ENCODE measurements at places on chromosomes 5 and 9. TPM values are rescaled to one million over a fixed set of nuclear protein-coding genes. Genes with fewer than 3 reads are reported as not detected.

TMEFF1 gene
- polyA plus RNA-seq, result 0.55 TPM

CDX1 gene
- 0.09 TPM for polyA plus RNA-seq

CCL19 gene
- not detected for polyA plus RNA-seq

LHX3 gene
- polyA plus RNA-seq, result not detected

CREBRF gene
- polyA plus RNA-seq, result 9.1 TPM

DNA sequence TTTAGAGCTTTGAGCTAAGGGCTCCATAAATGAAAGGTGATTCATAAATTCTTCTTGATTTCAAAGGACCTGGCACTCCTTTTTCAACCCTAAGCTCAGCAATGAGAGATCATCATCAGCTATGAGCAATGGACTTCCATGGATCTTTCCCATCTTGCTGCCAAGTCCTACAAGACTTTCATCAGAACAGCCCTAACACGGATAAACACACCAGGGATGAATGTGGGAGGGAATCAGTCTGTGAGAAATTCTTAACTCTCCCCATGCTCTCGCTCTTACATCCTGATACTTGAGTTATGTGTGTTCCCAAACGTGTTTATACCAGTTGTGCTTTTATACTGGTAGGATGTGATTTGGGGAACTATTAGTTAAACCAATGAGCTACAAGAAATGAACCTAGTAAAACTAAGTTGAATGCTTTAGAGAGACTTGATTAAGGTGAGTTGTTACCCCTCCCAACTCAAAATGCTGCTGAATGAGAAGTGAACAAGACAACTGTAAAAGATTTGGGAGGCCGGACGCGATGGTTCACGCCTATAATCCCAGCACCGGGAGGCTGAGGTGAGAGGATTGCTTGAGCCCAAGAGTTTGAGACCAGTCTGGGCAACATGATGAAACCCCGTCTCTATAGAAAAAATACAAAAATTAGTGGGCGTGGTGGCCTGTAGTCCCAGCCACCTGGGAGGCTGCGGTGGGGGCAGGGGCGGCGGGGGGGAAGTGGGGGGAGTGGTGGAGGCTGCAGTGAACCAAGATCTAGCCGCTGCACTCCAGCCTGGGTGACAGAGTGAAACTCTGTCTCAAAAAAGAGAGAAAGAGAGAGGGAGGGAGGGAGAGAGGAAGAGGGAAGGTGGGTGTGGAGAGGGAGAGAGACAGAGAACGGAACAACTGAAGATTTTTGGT is 5.2 kb upstream of the RPL26L1 start:
- peak; percentile 64 for DNase-seq
- peaks cover 4% of the 10 kb centered on the region for H3K36me3 ChIP-seq
- H3K4me1 ChIP-seq, result peaks cover 16% of the 10 kb centered on the region
- no peaks in the 10 kb centered on the region for H3K27me3 ChIP-seq

GRCh38 chr5:125575891-125576505 is 829.6 kb upstream of the ZNF608 start:
- DNase-seq, result peak; percentile 49
- no peak overlapping the region for H3K27ac ChIP-seq
- H3K4me3 ChIP-seq, result no peak overlapping the region
- H3K27me3 ChIP-seq, result no peaks in the 10 kb centered on the region

DNA sequence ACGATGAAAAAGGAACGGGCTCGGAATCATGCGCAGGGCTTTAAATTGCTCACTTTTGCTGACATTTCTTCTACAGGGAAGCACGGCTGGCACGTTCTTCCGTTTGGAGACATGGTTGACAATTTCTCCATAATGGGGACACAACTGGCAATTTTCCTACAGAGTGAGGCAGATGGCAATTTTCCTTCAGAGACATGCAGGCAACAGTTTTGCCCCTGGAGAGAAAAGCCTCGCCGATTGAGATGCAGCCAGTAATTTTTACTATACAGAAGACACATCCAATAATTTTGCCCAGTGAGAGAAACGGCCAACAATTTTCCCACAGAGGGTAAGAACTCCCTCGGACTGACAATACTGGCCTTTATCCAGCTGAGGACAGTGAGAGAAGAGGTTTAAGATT is 90.9 kb upstream of the GPR151 start:
- DNase-seq, result no peak
- no peak overlapping the region for H3K4me3 ChIP-seq
- H3K36me3 ChIP-seq, result no peaks in the 10 kb centered on the region
- H3K27me3 ChIP-seq, result no peaks in the 10 kb centered on the region

GRCh38 chr5:172905346-172906140 is 53.7 kb upstream of the RPL26L1 start:
- no peak for DNase-seq
- peaks cover 1% of the 10 kb centered on the region for H3K36me3 ChIP-seq
- no peak overlapping the region for H3K4me3 ChIP-seq
- peak overlapping the region; percentile 95 for H3K27ac ChIP-seq

DNA sequence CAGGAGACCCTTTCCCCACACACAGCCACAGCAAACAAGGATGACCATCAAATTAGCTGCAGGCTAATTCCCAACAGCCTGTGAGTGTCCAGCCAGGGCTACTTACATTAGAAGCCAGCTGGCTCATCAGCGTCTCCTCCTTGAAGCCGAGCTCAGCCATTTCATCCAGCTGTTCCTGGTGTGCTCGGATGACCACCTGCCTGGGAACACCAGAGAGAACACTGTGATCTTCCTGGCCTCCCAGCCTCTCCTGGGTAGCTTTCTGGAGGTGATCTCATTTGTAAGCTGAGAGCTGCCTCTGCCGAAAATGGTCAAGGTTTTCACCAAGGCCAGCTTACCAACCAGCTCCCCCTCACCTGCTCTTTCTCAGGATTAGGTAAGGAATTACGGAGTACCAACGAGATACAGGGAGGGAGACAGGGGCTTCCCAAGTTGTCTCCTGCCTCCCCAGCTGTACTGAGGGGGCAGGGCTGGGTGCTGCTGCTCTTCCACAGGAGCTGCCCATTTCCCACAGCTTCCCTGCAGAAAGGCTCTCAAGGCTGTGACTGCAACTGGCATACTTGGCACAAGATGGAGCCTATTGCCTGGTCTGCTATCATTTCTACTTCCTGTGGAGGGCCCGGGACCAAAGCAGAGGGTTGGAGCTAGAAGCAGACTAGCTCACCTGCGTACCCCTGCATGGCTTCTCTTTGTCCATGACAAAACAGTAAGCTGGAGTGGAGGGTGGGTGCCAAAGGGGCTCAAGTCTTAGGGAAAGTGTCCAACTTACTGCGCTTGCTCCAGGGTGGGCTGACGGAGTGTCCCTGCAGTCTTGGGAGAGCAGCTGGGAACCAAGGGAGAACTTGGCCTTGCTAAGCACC is 73.9 kb downstream of the KIF24 start:
- peak; percentile 36 for DNase-seq
- no peak overlapping the region for H3K4me3 ChIP-seq
- no peaks in the 10 kb centered on the region for H3K27me3 ChIP-seq
- H3K4me1 ChIP-seq, result peaks cover 22% of the 10 kb centered on the region
- H3K36me3 ChIP-seq, result peaks cover 12% of the 10 kb centered on the region
- peak overlapping the region; percentile 91 for H3K27ac ChIP-seq

DNA sequence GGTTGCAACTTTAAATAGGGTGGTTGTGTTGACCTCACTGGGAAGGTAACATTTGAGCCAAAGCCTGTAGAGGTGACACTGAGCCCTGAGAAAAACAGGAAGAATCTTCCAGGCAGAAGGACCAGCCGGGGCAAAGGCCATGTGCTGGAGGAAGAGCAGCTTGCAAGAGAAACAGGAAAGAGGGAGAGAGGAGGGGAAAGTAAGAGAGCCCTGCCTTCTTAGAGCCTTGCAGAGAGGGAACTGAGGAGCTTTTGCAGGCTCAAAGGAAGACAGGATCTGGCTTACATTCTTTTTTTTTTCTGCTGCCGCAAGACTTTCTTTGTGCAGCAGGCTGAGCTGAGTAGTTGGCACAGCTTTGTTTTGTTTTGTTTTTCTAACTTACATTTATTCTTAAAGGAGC is 17.4 kb downstream of the C9orf153 start:
- no peaks in the 10 kb centered on the region for H3K36me3 ChIP-seq
- no peak overlapping the region for H3K4me3 ChIP-seq
- DNase-seq, result no peak
- no peaks in the 10 kb centered on the region for H3K27me3 ChIP-seq

GRCh38 chr5:7878381-7878873 is 9.5 kb downstream of the MTRR start:
- no peak overlapping the region for H3K4me3 ChIP-seq
- H3K27ac ChIP-seq, result no peak overlapping the region
- peaks cover 10% of the 10 kb centered on the region for H3K36me3 ChIP-seq
- H3K4me1 ChIP-seq, result peaks cover 7% of the 10 kb centered on the region
- H3K27me3 ChIP-seq, result no peaks in the 10 kb centered on the region
- peak; percentile 79 for DNase-seq

- no peak overlapping the region for H3K27ac ChIP-seq
- H3K4me3 ChIP-seq, result no peak overlapping the region
Measured at GRCh38 chr9:19788152-19788551, 685 bp downstream of the SLC24A2 start.

DNA sequence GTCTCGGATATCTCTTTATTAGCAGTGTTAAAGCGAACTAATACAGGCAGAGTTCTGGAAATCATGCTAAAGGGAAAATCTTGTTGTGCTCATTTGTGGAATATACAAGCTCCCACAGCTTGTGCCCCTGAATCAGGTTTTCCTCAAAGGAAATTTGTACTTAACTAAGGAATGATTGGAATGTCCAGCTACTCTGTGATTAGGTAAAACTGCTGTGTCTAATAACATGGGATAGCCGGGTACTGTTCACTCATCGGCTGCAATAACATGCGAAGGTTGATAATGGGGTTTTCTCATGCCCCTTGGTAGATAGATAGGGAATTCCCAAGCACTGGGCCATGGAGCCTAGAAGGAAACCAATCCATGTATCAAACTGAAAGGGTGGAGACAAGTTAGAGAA is 306.7 kb downstream of the NR2F1-AS1 start:
- peaks cover 3% of the 10 kb centered on the region for H3K4me1 ChIP-seq
- DNase-seq, result no peak
- H3K36me3 ChIP-seq, result no peaks in the 10 kb centered on the region
- no peaks in the 10 kb centered on the region for H3K27me3 ChIP-seq
- H3K4me3 ChIP-seq, result no peak overlapping the region

GRCh38 chr5:133877351-133878235 is 90.8 kb downstream of the C5orf15 start:
- no peaks in the 10 kb centered on the region for H3K4me1 ChIP-seq
- H3K4me3 ChIP-seq, result no peak overlapping the region
- H3K27ac ChIP-seq, result no peak overlapping the region
- no peaks in the 10 kb centered on the region for H3K36me3 ChIP-seq

DNA sequence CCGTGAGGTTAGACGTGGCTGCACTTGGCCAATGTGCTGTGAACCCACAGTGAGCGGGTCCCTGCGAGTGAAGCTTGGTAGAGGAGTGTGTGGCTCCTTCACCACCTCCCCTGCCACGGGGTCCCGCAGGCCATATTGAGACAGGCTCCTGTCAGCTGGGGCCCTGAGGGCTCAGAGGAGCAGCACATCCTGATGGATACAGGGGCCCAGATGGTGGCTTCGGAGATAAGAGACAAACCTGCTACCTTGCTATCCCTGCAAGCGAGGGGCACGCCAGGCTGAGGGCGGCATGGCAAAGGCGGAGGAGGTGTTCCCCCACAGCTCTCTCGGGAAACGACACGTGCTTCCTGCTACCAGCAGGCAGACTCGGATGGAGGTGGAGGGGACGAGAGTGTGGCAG is 33.1 kb downstream of the SLC6A3 start:
- no peaks in the 10 kb centered on the region for H3K27me3 ChIP-seq
- H3K36me3 ChIP-seq, result no peaks in the 10 kb centered on the region
- no peak overlapping the region for H3K27ac ChIP-seq
- no peaks in the 10 kb centered on the region for H3K4me1 ChIP-seq

DNA sequence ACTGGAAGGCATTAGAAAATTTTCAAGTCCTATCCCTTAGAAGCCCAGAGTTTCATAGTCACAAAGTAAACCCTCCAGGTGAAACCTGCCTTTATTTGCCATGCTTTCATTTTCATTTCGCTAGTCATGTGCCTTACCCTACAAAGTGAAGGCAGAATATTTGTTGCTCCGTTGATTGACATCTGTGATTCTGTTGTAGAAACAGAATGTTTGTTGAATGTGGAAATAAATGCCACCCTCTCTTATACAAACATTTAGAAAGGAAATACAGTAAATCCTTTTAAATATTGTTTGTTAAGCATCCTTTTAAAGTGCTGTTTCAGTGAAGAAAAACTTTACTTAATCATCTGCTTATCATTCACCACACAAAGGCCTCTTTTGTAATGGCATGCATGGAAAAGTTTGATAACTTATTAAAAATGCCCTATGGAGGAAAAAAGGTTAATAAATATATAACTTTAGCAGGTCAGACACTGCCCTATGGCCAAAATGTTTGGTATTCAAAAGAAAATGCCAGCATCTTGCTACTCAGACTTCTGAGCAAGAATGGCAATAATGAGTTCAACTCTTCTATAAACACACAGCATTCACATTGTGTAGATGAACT is 34.3 kb upstream of the CAST start:
- no peaks in the 10 kb centered on the region for H3K27me3 ChIP-seq
- H3K4me1 ChIP-seq, result peaks cover 7% of the 10 kb centered on the region
- H3K4me3 ChIP-seq, result no peak overlapping the region
- no peak for DNase-seq

GRCh38 chr5:98968056-98968564 is 39.3 kb upstream of the CHD1 start:
- no peaks in the 10 kb centered on the region for H3K27me3 ChIP-seq
- H3K4me3 ChIP-seq, result no peak overlapping the region

DNA sequence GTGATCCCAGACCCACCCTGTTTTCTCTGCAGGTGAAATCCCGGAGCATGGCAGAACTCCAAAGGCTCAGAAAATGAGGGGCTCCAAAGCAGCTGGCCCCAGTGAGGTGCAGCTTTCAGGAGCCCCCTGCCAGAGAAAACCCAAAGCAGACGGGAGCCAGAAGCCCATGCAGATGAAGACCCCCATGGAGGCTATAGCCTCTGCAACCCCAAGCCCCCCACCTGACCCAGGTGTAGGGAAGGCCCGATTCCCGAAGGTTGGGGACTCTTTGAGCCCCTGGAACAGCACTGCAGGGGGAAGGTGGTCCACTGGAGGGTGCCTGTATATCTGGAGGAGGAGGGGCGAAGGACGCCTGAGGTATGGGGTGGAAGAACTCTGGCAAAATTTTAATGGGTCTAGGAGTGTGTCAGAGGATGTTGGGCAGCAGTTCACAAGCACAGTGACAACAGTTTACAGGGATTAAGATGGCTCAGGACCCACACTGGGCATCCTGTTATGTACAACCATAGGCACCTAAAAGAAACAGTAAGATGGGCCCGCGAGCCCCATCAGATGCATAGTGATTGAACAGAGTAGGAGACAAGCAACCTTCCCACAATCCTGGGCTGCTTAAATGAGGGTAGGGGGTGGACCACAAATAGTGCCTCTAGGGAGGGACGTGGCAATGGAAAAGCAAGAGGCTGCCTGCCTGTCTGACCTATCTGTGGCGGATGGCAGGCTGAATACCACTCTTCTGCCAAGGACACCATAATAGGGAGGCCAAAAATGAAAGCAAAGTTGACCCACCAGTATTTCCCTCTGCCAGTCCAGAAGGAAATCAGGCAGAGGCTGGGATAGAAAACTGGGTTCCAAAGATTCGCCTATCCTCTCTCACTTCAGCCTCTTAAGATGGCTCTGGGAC is 16.4 kb upstream of the ANXA6 start:
- H3K27ac ChIP-seq, result no peak overlapping the region
- no peaks in the 10 kb centered on the region for H3K36me3 ChIP-seq
- no peaks in the 10 kb centered on the region for H3K4me1 ChIP-seq
- peaks cover under 1% of the 10 kb centered on the region for H3K27me3 ChIP-seq
